ENCODE measurements at places on chromosomes 11 and 22. TPM values are rescaled to one million over a fixed set of nuclear protein-coding genes. Genes with fewer than 3 reads are reported as not detected.

GRCh38 chr22:39543095-39543494 lies 10.5 kb upstream of the RPS19BP1 start:
- DNase-seq, result no peak

DNA sequence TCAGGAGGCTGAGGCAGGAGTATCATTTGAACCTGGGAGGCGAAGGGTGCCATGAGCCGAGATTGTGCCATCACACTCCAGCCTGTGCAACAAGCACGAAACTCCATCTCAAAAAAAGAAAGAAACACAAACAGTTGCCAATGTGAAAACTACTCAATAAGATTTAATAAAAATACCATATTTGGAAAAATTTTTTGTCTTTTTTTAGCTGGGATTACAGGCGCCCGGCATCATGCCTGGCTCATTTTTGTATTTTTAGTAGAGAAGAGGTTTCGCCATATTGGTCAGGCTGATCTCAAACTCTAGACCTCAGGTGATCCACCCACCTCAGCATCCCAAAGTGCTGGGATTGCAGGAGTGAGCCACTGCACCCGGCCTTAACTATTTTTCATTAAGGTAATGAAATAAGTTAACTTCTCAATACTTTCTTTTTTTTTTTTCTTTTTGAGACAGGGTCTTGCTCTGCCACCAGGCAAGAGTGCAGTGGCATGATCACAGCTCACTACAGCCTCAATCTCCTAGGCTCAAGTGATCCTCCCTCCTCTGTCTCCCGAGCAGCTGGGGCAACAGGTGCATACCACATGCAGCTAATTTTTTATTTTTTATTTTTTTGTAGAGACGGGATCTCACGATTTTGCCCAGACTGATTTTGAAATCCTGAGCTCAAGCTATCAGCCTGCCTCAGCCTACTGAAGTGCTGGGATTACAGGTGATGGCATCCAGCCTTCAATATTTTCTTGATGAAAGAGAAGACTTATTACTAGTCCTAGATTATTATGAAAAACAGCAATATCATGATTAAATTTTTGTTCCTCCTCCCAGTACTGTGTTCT lies 4746.2 kb upstream of the OR11H1 start:
- DNase-seq, result no peak

DNA sequence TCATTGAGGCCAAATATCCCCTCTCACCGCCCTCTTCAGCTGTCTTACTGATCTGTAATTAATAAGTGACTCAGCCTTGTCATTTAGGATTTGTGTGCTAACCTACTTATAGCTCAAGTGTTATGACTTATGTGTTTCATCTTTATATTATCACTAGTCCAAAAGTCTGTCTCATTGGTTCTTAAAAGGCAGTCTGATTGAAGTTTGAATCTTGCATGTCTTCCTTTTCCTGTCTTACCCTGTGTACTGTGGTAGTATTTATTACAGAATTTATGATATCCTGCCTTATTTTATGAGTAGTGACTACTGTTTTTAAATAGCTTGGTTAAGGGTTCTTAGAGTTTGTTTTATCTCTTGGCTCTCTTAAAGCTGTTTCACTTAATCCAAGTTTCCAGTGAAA lies 6.3 kb downstream of the DEPDC7 start:
- no peak for DNase-seq

DNA sequence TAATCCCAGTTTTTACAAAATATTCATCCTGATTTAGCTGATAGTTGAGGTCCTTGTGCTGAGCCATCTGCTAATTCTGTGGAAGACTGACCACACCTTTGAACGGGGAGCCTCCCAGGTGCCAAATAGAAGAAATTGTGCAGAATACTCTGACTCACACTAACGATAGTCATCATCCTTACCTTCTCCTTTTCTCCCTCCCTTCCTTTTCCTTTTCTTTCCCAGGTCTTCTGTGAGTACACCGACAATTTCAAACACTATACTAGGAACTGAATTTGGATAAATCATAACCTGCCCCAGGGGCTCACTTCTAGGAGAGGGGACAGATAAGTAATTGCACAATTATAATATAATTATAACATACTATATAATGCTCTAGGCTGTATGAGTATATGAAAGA lies 73.1 kb upstream of the CTSC start:
- DNase-seq, result no peak

DNA sequence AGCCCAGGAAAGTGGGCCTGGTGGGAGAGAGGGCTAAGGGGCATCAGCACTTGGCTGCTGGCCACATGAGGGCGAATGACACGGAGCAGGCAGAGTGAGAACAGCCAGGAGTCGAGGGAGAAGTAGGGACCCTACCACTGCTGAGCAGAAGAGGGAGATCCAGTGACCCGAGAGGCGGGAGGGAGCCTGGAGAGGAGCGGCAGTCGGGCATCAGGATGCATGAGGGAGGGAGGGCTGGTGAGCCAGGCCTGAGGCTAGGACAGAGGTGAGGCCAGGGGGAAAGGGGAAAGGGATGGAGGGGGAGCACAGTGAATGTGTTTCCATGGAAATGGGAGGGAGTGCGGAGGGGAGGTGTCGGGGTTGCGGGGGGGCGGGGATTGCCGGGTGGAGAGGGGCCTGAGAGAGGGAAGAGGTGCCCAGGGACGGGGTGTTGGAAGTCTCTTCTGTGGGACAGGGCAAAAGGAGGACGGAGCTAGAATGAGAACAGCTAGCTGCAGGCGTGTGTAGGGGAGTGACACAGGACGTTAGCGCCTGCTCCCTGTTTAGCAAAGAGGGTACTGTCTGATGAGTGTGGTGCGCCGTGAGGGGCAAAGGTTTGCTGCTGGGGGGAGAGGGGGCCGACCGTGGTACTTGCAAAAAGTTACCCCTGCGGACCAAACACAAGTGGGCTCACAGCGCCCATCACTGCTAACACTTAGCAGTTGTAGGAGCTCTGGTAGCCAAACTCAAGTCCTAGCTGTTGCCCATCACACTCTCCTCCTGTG lies 37.1 kb upstream of the WNT11 start:
- DNase-seq, result peak; percentile 40

DNA sequence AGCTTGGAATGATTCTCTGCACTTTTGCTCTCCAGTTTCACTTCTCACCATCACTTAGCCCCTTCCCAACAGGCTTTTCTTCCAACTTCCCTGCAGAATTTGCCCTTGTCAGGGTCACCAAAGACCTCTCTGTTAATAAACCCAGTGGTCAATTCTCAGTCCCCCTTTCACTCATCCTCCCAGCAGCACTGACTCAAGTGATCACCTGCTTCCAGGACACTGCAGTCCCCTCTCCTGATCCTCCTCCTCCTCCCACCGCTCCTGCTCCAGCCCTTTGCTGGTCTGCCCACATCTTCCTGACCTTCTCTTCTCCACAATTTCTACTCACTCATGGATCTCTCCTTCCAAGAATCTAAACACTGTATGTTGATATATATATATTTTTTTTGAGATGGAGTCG lies 57.9 kb downstream of the SHISAL1 start:
- DNase-seq, result no peak

GRCh38 chr11:64027651-64028397 lies 7.9 kb upstream of the FLRT1 start:
- DNase-seq, result no peak

- DNase-seq, result peak; percentile 58
These were observed 32.9 kb downstream of the RPL27A start for GRCh38 chr11:8715501-8715900.

- peak; percentile 35 for DNase-seq
These were observed 21.6 kb upstream of the KCNQ1OT1 start for GRCh38 chr11:2721210-2721916.

DNA sequence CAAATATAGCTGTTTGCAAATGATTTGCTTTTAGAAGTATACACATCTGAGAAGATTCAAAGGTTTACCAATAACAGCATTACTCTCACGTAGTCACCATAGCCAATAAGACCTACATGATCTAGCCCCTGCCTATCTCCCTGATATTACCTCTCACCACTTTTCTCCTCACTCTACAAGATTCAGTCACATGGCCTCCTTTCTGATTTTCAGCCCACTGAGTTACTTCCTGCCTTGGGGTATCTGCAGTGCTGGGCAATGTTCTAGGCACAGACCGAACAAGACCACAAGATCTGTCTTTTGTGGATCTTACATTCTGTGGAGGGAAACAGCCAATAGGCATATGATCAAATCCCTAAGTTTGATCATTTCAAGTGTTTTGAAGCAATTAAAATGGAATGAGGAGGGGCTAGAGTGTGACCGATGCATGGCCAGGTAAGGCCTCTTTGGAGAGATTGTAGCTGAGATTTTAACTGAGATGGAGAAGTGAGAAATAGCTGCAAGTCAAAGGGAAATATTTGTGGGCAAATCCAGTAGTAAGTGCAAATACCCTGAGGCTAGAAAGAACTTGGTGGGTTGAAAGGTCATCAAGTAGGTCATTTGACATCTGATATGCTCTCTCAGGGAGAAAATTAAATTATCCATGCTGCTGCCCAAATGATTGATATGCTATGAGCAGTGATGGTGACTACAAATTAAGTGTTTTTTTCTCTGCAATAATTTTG lies 43.1 kb downstream of the ARL14EP start:
- no peak for DNase-seq

GRCh38 chr11:31512117-31512516 lies 2.5 kb downstream of the ELP4 start:
- no peak for DNase-seq

- DNase-seq, result no peak
These were observed 52.3 kb downstream of the RAB38 start for GRCh38 chr11:88122956-88123355.

GRCh38 chr11:65778901-65779668 lies 1.7 kb downstream of the AP5B1 start:
- DNase-seq, result no peak

- no peak for DNase-seq
These were observed 133.0 kb downstream of the OSBP2 start for GRCh38 chr22:30827646-30828045.

- no peak for DNase-seq
These were observed 256.9 kb upstream of the FAT3 start for GRCh38 chr11:91967691-91968045.

DNA sequence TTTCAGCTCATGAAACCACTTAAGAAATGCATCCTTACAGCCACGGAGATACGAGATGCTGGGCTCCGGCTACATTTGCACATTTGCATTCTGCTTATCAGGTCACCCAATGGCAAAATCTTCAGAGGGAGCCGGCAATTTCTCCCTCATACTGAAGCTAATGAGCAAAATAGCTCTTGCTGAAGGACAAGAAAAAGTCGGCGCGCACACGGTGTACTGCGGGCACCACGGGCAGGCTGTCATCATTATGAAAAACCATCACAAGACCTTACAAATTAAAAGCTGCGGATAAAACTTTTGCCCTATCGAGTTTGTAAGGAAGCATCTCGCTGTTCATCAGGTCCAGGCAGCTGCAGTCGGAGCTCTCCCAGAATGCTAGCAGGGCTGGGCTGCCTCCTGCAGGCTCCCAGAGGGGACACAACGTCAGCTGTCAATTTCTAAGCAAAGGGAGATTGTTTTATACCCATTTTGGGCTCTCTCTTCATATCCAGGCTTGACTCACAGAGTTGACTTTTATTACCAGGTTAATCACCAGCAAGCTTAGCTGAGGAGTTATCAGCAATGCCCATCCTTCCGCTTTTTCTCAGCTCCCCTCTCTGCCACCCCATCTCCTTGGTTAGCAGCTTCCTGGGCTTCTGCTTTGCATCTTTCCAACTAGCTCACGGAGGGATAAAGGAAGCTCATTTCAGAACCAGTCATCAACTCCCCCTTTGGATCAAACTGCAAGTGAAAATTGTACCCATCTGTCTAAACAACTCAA lies 375.1 kb downstream of the OPCML start:
- no peak for DNase-seq

DNA sequence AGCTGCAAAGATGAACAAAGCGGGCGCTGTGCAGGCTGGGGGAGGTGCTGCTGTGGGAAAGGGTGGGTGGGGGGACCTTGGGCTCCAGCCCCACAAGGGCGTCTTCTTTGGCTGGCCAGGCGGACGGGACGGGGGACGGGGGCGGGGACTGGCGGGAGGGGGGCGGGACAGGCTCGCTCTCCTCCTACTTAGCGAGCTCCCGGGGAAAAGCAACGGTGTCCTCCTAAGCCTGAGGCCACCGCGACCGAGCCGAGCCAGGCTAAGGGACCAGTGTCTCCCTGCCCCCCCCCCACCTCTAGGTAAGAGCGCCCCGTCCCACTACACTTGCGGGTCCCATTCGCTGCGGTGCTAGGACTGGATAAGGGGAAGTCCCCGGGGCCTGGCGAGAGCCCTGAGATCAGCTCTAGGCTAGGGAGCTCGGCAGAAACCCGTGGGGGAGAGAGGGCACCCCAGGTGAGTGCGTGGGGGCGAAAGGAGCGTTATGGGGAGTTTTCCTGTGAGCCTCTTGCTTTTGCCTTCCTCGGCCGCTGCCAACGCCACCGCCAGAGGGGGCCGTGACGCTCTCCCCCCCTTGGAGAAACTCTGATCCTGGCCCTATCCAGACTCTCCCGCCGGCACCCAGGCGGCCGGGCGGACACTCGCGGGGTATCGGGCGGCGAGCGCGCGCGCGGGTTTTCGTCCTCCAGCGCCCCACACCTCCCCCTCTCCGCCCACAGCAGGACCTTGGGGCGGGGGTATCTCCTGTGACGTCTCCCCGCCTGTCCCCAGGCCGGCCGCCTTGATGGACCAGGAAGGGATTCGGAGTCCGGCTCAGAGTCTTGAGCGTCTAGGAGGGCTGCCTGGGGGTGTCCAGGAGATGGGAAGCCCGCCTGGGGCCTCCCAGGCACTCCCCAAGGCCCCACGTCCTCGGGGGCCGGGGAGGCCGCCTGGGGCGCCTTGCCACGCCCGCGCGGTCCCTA lies at the start of gene PHLDB1:
Gene PHLDB1 (plus strand): TSS at position 215 of the 959 bp plus-strand sequence. CDS start 6,222 bp downstream, outside the sequence.
- peak; percentile 92 for DNase-seq

DNA sequence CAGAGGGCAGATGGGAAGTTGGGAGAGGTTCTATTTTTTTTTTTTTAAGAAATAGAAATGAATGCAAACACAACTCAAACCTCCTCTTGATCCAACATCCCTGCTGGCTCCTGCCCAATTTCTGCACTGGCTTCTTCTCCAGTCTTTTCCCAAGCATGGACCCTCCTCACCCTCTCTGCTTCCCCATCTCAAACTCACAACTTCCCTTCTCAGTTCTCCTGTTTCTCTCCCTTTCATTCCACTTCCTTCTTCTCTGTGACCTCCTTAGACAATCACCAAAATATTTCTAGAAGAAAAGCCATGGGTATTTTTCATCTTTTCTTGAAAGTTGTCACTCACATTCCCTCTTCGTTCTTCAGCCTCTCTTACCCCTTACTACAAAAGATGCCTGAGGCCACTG lies 85.2 kb upstream of the VPREB1 start:
- no peak for DNase-seq

GRCh38 chr11:57434640-57435546 lies 8.0 kb upstream of the SLC43A3 start:
- no peak for DNase-seq

Gene MAP6
- total RNA-seq, result 6.3 TPM

Gene PES1
- 23.7 TPM for total RNA-seq

Gene KRTAP5-2
- not detected for total RNA-seq

Gene CCND1
- 135 TPM for total RNA-seq

Gene IL17RA
- total RNA-seq, result 8.7 TPM

Measured in right cardiac atrium (tissue), 5 donors.